Pancreas (tissue), 10 donors: ENCODE measurements at places on chromosomes 12 and 14.

GRCh38 chr14:68439676-68440075, 353.2 kb downstream of the ZFP36L1 start:
- DNase-seq: no peak

GRCh38 chr12:1740161-1740948, 49.5 kb downstream of the ADIPOR2 start:
- no peak for DNase-seq

GRCh38 chr12:103278329-103278728, 217.4 kb downstream of the C12orf42 start:
- DNase-seq: no peak

GRCh38 chr12:96117460-96117859, 76.7 kb upstream of the ELK3 start:
- DNase-seq: no peak

DNA sequence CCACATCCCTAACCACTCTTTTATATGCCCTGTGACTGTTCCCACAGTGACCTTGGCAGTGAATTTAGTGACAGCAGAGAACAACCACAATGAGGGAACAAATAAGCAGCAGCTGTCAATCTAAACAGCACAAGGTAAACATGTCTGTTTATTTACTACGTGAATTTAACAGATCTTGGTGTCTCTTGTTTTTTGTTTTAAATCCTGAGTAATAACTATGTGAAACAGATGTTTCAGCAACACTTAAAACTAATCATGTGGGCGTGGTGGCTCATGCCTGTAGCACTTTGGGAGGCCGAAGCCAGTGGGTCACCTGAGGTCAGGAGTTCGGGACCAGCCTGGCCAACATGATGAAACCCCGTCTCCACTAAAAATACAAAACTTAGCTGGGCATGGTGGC, 17.0 kb upstream of the CFAP54 start:
- no peak for DNase-seq

DNA sequence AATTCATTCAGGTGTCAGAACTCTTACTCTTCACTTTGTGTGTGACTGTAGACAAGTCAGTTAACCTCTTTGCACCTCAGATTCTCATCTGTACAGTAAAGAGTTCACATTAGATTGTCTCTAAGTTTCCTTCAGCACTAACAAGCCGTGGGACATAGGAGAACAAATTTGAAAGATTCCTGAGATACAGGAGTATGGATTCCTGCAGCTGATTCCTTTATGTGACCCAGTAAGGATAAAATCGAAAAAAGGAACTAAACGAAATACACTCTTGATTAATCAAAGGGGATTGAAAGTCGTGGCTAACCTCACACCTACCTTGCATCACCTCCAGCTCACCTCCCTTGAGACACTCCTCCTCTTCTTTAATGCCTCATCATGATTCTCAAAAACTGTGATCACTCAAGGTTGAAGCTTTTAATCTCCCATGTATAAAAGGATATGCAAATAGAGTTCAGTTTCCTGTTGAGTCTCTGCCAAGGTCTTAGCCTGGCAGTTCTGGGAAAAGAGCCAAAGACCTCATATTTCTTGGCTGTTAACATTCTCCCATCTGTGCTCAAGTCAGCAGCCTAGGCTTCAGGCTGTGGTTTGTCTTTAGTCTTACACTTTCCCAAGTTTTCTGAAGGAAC, 156.6 kb downstream of the DAD1 start:
- DNase-seq: peak; percentile 74
